ENCODE measurements at places on chromosomes 7 and 10.

DNA sequence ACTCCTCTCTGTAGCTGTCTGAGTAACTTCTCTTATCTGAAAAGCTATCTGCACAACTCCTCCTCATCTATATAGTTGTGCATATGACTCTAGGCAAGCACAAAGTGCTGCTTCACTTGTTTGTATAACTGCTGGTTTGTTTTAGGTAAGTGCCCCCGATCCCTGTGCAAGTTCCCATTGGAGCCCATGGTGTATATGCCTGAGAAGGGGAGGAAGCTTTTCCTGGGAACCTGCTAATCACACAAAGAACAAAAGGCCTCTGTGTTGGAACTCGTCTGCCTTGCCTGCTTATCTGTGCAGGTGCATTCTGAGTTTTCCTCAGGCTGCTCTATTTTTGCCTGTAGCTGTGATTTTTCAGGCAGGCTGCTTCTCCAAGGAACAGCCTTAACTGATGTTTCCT, 23.2 kb upstream of the PHF14 start:
- no peak for DNase-seq

GRCh38 chr7:121275204-121275603, 53.6 kb upstream of the WNT16 start:
- no peak for DNase-seq

- no peak for DNase-seq
Observed at GRCh38 chr7:29019387-29019786, 61.3 kb upstream of the TRIL start.

- no peak for DNase-seq
Observed at GRCh38 chr10:60896033-60896432, 48.0 kb downstream of the RHOBTB1 start.

GRCh38 chr10:99368646-99369045, 39.5 kb downstream of the CNNM1 start:
- no peak for DNase-seq

DNA sequence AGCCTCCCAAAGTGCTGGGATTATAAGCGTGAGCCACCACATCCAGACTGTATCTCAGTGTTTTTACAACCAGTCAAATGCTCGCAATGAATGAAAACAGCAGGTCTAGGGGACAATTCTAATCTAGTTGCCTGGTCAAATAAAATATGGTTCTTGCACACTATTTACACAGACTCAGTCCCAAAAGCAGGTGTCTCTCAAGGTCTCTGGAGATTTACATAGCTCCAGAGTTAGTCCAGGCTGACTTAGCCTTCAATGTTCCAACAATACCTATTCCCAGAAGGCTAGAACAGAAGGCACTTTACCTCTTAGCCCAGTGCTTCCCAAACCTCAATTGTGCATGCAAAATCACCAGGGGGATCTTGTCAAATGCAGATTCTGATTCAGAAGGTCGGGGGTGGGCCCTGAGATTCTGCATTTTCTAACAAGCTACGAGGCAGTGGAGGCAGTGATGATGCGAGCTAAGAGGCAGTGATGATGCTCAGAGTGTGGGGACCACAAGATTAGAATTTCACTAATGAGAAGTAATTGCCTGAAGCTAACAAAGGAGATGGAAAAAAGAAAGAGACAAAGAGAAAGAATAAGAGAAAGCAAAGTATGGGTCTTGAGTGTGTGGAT, 6.4 kb downstream of the KIAA1549 start:
- DNase-seq, result no peak
